Left renal cortex interstitium (tissue), 4 donors: ENCODE measurements at places on chromosomes 16 and 17. TPM values are rescaled to one million over a fixed set of nuclear protein-coding genes. Genes with fewer than 3 reads are reported as not detected.

DNA sequence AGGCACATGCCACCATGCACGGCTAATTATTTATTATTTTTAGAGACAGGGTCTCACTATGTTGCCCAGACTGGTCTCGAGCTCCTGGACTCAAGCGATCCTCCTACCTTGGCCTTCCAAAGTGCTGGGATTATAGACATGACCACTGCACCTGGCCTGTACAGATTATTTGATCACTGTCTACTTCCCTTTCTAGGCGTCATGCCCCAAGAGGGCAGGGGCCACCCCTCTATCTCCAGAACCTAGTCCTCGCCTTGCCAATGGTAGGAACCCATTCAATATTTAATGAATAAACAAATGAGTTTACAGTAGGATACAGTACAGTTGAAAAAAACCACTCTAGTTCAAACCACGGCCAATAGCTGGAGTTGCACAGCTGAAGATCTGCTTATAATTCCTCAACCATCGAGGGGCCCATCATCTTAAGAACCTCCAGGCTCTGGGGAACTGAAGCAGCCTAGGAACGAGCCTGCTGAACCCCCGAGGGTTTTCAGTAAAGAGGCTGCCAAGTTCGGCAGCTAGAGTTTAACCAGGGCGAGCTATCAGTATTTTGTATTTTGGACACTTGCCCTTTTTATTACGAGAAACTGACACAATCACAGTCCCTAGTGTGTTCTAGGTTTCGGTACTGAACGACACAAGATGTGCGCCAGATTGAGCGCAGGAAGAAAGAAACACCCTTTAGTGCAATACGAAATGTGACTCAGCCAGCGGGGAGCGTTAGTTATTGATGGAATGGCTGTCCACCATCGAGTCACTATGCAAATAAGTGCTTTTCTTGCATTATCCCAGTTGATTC, 14.6 kb downstream of the ADCY9 start:
- no peak for DNase-seq

GRCh38 chr16:64381979-64382378, 739.9 kb downstream of the CDH11 start:
- DNase-seq, result no peak

DNA sequence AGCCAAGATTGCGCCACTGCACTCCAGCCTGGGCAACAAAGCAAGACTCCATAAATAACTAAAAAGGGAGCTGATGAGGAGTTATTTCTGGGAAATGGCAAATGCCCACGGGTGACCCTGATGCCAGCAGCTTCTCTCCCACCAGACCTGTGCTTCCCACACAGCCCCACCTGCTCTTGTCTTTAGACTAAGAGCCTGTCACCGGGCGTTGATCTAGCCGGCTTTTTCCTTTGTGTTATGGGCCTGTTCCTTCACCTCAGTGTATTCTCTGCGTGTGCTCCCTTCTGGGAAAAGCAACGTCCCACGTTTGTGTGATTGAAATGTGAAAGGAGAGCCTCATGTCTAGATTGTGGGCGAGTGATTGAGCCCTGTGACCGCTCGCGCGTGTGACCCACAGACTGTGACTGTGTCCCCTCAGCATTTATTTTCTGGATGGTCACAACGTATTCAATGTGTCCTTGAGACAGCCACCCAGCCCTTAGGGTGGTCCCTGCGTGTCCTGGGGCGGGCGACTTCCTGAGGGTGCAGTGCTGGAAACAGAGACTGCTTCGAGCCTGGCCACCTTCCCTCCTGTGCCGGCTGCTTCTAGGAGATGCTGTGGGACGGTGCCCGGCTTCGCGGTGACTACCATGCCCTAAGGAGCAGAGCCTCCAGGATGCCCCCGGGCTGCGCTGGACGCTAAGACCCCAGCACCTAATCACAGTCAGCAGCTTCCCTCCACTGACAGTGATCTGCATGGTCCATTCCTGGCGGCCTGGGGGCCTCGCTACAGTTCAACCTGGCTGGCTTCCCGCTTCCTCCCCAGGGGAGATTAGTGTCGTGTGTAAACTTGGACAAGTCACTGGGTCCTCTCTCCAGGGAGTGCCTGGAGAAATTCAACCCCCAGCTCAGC, 7.8 kb upstream of the RNPS1 start:
- no peak for DNase-seq

- DNase-seq, result no peak
Observed at GRCh38 chr17:68029512-68030215, 5.9 kb upstream of the KPNA2 start.

DNA sequence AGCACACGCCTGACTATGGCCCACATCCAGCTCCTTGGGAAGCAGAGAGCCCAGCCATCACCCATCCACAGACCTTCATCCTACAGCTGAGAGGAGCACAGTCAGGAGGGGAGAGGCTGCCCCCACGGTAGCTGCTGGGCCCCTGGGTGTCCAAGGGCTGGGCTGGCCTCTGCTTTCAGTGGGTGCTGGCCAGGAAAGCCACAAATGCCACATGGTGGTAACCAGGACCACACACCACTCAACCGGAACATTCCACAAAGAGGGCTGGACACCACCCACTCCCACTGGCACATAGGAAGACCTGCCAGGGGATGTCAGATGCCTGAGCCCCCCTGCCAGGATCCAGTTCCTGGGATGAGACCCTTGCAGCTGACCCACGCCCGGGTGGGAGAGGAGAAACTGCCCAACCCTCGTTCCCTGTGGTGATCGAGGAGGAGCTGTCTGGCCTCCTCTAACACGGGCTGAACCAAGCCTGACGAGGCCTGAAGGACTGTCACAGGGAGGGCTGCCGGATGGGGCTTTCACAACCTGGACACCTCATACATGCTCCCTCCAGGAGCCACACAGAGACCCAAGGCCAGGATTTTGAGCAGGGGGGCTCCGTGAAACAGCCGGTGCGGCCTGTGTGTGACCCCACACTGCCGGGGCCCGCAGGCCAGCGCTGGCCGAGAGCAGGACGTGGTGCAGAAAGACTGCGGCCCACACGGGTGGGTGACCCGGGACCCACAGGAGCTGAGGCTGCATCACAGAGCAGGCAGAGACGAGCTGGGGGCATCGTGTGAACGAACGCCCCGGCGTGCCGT, 30.7 kb downstream of the PIEZO1 start:
- no peak for DNase-seq

The RPL23 gene
- polyA plus RNA-seq, result 3,027 TPM
